Activated CD4-positive, alpha-beta memory T cell treated with anti-CD3 and anti-CD28 coated beads, Interleukin-2, amount 10 ng/mL, durations not matched to agents 7 days and 5 days (primary cell): ENCODE measurements at places on chromosomes 12 and 14. TPM values are rescaled to one million over a fixed set of nuclear protein-coding genes. Genes with fewer than 3 reads are reported as not detected.

- peaks cover 29% of the 10 kb centered on the region for H3K36me3 ChIP-seq
- no peaks in the 10 kb centered on the region for H3K27me3 ChIP-seq
- DNase-seq: no peak
- no peak overlapping the region for H3K27ac ChIP-seq
These were observed 5.1 kb downstream of the IKBIP start for GRCh38 chr12:98639491-98639890.

GRCh38 chr14:51545396-51545795, 106.3 kb upstream of the FRMD6 start:
- no peaks in the 10 kb centered on the region for H3K4me1 ChIP-seq
- H3K27me3 ChIP-seq: peaks cover 24% of the 10 kb centered on the region
- H3K4me3 ChIP-seq: no peak overlapping the region
- no peak overlapping the region for H3K27ac ChIP-seq
- H3K36me3 ChIP-seq: no peaks in the 10 kb centered on the region
- DNase-seq: no peak

DNA sequence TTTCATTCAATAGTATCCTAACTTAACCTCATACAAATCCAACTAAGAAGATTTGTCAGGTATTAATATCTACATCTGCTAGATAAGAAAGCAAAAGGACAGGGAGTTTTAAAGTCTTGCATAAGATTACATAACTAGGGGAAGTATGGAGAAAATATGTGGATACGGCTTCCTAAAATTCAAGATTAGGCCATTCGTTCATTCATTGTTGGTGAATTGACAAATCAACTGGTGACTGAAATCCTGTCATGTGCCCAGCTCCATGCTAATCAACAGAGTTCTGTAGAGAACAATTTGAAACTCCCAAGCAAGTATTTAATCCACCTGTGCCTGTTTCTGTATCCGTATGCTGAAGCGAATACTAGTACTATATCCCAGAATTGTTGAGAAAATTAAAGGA, 260.9 kb upstream of the USP15 start:
- no peaks in the 10 kb centered on the region for H3K4me1 ChIP-seq
- no peaks in the 10 kb centered on the region for H3K27me3 ChIP-seq
- no peak overlapping the region for H3K27ac ChIP-seq
- no peak overlapping the region for H3K4me3 ChIP-seq
- no peaks in the 10 kb centered on the region for H3K36me3 ChIP-seq

Gene NOXRED1
- 0.35 TPM for total RNA-seq

GRCh38 chr14:59303216-59303615, 114.7 kb downstream of the DAAM1 start:
- H3K36me3 ChIP-seq: peaks cover 4% of the 10 kb centered on the region
- DNase-seq: no peak
- no peaks in the 10 kb centered on the region for H3K27me3 ChIP-seq
- no peak overlapping the region for H3K27ac ChIP-seq
- no peak overlapping the region for H3K4me3 ChIP-seq
- peaks cover 32% of the 10 kb centered on the region for H3K4me1 ChIP-seq

DNA sequence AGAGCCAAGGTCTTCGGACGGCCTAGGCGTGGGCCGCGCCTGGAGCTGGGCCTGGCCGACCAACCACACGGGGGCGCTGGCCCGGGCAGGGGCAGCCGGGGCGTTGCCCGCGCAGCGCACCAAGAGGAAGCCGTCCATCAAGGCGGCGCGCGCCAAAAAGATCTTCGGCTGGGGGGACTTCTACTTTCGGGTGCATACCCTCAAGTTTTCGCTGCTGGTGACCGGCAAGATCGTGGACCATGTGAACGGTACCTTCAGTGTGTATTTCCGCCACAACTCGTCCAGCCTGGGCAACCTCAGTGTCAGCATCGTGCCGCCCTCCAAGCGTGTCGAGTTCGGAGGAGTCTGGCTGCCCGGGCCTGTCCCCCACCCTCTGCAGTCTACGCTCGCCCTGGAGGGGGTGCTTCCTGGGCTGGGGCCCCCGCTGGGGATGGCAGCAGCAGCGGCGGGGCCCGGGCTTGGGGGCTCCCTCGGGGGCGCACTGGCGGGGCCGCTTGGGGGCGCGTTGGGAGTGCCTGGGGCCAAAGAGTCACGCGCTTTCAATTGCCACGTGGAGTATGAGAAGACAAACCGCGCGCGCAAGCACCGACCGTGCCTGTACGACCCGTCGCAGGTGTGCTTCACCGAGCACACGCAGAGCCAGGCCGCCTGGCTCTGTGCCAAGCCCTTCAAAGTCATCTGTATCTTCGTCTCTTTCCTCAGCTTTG, 4.4 kb upstream of the SHMT2 start:
- peaks cover 57% of the 10 kb centered on the region for H3K4me1 ChIP-seq
- peak overlapping the region; percentile 53 for H3K4me3 ChIP-seq
- DNase-seq: peak; percentile 74
- no peak overlapping the region for H3K27ac ChIP-seq
- peaks cover 59% of the 10 kb centered on the region for H3K27me3 ChIP-seq

DNA sequence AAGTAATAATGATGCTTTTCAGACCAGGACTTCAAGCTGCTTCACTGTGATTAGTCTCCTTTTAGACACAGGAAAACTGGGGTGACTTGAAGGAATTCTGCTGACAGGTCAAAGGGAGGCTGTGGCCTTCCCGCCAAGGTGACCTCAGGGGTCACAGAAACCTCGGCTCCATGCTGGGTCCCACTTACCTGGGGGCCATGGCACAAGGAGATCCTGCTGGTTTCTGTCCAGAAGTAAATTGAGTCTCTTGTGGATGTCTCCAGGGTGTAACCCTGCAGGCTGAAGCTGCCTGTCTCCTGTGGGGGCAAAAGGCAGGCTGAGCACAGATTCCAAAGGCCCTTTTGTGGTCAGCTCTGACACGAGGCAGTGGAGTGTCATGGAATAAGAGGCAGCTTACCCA, 138.7 kb upstream of the MED13L start:
- no peaks in the 10 kb centered on the region for H3K4me1 ChIP-seq
- DNase-seq: no peak
- no peaks in the 10 kb centered on the region for H3K36me3 ChIP-seq
- no peak overlapping the region for H3K27ac ChIP-seq
- H3K4me3 ChIP-seq: no peak overlapping the region
- no peaks in the 10 kb centered on the region for H3K27me3 ChIP-seq

Gene KRT78
- not detected for total RNA-seq

DNA sequence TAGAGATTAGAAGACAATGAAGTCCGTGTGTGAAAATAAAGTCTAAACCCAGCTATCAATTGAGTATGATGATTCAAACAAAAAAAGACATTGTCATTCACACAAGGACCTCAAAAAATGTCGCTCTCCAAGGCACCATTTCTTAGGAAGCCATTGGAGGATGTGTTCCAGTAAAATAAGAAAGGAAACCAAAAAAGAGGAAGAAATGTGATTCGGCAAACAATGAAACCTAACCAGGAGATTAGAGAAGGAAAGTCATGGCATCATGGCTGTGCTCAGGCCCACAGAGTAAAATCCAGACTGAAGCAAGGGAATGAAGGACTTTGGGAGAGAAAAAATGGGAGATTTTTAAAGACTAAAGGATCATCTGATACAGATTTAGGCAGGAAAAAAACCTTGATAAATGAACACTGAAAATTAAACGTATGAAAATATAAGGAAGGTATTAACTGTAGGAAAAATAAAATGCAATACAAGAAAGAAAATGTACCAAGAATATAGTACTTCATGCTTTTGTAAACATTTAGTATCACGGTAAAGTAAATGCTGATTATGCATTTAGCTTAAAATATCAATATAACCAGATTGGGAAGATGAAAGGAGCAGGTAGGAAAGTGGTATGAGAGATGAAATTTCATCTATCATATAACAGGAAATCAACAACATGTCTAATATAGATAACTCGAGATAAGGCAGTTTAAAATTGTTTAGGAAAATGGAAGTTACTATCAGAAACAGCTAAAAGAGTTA, 38.2 kb upstream of the MTHFD1 start:
- H3K36me3 ChIP-seq: no peaks in the 10 kb centered on the region
- no peaks in the 10 kb centered on the region for H3K4me1 ChIP-seq

- H3K4me3 ChIP-seq: no peak overlapping the region
- H3K27me3 ChIP-seq: peaks cover 21% of the 10 kb centered on the region
- no peaks in the 10 kb centered on the region for H3K4me1 ChIP-seq
- no peaks in the 10 kb centered on the region for H3K36me3 ChIP-seq
- no peak overlapping the region for H3K27ac ChIP-seq
These were observed 33.7 kb downstream of the DACT1 start for GRCh38 chr14:58671436-58671835.

GRCh38 chr12:88553941-88554658, 26.2 kb downstream of the KITLG start:
- H3K36me3 ChIP-seq: no peaks in the 10 kb centered on the region
- H3K27ac ChIP-seq: no peak overlapping the region
- no peaks in the 10 kb centered on the region for H3K4me1 ChIP-seq
- no peaks in the 10 kb centered on the region for H3K27me3 ChIP-seq

DNA sequence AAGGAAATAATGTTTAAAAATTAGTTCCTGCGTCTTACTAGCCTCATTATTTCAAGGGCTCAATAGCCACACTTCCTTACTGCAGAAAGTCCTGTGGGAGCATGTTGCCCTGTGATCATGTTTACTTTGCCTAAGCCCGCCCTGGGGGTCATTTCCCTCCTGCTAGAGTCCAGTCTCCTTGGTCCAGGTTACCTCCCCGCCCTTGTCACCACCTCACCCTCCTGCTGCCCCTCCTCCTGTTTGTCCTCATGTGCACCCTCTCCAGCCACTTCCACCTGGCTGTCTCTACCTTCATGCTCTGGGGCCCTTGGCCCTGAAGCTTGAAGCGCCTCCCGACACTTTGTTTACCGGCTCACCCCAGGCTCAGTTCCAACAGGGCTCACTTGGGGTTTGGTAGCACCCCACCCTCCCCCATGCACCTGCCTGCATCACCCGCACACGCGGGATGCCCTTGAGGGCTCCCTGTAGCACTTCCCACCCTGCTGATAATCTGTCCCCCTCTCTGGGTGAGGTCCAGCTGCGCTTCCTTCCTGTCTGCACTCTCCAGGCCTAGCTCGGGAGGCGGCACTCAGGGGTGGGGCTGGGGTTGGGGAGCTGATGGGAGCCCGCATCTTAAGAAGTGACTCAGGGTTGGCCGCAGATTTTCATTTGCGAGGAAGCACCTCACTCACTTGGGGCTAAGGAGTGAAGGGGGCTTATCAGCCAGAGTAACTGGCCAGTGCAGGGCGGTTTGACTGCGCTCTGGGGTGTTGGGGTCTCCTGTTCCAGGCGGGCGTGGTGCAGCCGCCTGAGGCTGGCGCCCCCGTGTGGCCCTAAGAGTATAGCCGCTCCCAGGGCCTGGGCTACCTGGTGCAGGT, 40.1 kb downstream of the SMIM41 start:
- H3K4me1 ChIP-seq: peaks cover 31% of the 10 kb centered on the region
- H3K36me3 ChIP-seq: no peaks in the 10 kb centered on the region
- peak; percentile 41 for DNase-seq

Gene PLBD1
- total RNA-seq: not detected

- no peaks in the 10 kb centered on the region for H3K27me3 ChIP-seq
- H3K4me3 ChIP-seq: no peak overlapping the region
- H3K36me3 ChIP-seq: no peaks in the 10 kb centered on the region
- no peak for DNase-seq
These were observed 103.0 kb downstream of the C12orf42 start for GRCh38 chr12:103392722-103393121.

GRCh38 chr14:60925286-60925685, 55.6 kb downstream of the TRMT5 start:
- H3K27me3 ChIP-seq: no peaks in the 10 kb centered on the region
- no peak overlapping the region for H3K4me3 ChIP-seq
- no peaks in the 10 kb centered on the region for H3K36me3 ChIP-seq
- no peaks in the 10 kb centered on the region for H3K4me1 ChIP-seq
- DNase-seq: no peak

DNA sequence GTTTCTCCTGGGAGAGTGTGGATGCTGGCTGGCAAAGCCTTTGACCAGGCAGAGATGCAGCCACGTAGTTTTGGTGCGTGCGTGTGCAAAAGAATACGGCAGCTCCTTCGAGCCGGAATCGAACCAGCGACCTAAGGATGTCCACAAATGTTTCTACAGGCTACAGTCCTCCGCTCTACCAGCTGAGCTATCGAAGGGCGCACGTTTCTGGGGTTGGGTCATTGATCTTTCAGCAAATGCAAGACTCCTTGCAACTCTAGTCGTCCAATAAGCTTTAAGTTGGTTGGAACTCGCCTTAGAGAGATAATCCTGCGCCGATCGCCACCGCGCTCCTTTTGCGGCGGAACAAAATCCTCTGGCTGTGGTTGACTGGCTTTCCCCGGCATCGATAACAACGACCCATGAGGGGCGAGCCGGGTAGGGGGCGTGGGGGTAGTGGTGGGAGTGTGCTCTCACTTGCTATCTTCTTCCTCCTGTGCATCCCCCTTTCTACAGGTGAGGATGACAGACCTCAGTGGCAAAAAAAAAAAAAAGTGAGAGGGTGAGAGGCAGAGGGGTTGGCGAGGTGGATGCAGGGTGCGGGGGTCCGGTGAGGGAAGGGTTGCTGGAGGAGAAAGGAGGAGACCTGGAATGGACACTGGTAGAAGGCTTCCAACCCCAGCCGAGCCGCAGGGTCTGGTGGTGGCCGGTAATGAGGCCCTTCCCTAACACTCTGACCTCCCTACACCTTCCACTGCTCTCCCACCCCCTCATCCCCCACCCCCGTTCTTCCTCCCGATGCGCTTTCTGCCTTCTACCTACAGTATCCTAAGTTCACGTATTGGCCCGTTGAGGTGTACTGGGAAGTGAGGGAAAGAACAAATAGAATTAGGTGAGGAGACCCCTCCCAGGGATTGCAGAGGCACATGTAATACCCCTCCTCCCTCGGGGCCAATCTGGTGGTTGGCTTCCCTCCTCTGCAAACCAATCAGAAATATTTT, 11.8 kb upstream of the OR6S1 start:
- DNase-seq: peak; percentile 63
- H3K4me1 ChIP-seq: peaks cover 30% of the 10 kb centered on the region
- no peak overlapping the region for H3K27ac ChIP-seq
- peaks cover 67% of the 10 kb centered on the region for H3K27me3 ChIP-seq
- H3K36me3 ChIP-seq: no peaks in the 10 kb centered on the region

Gene TAS2R50
- total RNA-seq: 0.73 TPM

DNA sequence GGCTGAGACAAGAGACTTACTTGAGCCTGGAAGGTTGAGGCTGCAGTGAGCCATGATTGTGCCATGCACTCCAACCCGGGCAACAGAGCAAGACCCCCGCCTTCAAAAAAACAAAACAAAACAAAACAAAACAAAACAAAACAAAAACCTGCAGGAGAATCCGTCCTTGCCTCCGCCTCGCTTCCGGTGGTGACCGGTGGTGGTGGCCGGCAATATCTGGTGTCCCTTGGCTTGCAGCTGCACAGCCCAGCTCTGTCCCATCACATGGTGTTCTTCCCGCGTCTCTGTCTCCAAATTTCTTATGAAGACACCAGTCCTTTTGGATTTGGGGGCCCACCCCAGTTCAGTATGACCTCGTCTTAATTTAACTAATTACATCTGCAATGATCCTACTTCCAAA, 10.0 kb downstream of the SMIM41 start:
- no peaks in the 10 kb centered on the region for H3K36me3 ChIP-seq
- H3K4me3 ChIP-seq: no peak overlapping the region
- no peak overlapping the region for H3K27ac ChIP-seq
- H3K4me1 ChIP-seq: no peaks in the 10 kb centered on the region
- no peak for DNase-seq

Gene INHBC
- not detected for total RNA-seq
